ENCODE measurements at places on chromosomes 2 and 18.

DNA sequence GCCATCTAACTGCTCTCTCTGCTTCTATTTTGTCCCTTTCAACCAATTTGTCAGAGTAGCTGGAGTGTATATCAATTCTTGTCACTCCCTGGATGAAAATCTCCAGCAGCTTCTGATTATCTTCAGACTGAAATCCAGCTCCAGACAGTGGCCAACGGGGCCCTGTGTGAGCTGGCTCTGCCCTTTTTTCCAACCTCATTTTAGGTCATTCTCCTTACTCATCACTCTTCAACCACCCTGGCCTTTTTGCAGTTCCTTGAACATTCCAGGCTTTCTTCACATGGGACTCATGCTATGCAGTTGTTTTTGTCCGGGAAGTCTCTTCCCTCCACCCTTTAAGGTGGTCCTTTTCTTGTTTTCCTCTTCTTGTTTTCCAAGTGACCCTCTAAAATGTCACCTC lies 15.4 kb upstream of the FAP start:
- DNase-seq = no peak

DNA sequence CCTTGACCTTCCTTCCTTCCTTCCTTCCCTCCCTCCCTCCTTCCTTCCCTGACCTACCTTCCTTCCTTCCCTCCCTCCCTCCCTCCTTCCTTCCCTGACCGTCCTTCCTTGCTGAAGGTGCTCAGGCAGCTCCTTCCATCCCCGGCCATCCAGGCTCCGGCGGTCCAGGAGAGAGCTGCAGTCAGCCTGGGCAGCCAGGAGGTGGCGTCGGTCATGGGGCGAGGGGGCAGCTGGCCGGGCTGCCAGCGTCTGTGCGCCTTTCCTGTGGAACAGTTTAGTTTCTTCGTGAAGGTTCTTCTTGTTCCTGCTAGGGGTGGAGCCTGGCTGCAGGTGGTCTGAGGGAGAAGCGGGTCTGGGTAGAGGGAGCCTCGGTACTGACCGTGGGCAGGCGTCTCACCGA lies 15.7 kb downstream of the GPR35 start:
- no peak for DNase-seq

DNA sequence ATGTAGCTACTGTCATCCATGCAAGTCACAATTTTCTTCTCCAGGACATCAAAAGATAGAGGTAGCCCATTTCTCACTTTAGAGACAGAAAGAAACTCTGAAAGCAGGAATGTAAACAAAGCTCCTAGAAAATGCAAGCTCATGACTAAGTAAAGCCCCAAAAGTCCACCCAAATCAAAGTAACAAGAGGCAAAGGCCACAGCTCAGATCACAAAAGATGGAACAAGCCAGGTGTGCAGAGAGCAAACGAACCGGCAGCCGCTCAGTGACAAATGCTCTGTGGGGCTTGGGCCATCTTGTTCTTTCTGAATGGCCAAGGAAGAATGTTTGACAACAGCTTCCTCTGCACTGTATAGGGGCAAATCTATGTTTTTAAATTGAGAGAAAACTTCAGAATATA lies 201.0 kb downstream of the CYRIA start:
- DNase-seq = no peak

DNA sequence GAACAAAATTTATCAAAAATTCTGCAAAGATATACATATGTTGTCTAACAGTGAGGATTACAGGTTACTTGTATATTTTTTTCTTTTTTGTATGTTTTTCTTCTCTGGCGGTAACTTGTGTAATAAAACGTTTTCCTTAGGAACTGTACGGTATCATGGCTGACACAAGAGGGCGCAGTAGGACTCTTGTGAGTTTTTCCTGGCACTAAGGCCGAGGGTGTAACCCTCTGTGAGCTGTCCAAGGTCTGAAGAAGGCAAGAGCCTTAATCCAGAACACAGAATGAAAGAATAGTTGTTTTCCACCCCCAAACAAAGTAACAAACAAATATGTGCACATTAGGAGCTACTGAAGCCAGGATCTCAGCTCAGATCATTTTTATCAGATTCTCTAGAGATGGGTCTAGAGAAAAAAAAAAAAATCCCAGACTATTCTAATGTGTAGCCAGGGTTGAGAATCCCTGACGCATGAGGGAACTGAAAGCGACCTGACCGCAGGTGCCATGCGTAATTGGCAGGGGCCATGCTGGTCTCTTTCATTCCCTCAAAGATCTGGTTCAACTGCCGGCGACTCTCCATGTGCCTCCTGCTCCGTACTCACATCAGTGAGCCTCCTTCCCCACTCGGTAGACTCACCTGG lies 27.0 kb downstream of the TMEM200C start:
- DNase-seq = peak; percentile 15

- DNase-seq = peak; percentile 48
These were observed 61.4 kb downstream of the TGOLN2 start for GRCh38 chr2:85266146-85267041.
